Stimulated activated naive CD4-positive, alpha-beta T cell treated with Interleukin-2 at 50 U/mL for 16 hours (primary cell): ENCODE measurements at places on chromosomes 7 and 10.

GRCh38 chr7:151460474-151460855 lies 20.5 kb upstream of the CRYGN start:
- no peak for DNase-seq

DNA sequence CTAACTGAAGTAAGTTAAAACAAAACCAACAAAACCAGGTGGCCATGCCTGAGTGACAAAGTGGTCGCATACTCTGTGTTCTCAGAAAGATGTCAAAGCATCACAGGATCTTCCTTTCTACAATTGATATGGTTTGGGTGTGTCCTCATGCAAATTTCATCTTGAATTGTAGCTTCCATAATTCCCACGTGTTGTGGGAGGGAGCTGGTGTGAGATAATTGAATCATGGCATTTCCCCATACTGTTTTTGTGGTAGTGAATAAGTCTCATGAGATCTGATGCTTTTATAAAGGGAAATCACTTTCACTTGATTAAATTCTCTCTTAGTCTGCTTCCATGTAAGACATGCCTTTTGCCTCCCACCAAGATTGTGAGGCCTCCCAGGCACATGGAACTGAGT lies 465.7 kb downstream of the PCDH15 start:
- no peak for DNase-seq

DNA sequence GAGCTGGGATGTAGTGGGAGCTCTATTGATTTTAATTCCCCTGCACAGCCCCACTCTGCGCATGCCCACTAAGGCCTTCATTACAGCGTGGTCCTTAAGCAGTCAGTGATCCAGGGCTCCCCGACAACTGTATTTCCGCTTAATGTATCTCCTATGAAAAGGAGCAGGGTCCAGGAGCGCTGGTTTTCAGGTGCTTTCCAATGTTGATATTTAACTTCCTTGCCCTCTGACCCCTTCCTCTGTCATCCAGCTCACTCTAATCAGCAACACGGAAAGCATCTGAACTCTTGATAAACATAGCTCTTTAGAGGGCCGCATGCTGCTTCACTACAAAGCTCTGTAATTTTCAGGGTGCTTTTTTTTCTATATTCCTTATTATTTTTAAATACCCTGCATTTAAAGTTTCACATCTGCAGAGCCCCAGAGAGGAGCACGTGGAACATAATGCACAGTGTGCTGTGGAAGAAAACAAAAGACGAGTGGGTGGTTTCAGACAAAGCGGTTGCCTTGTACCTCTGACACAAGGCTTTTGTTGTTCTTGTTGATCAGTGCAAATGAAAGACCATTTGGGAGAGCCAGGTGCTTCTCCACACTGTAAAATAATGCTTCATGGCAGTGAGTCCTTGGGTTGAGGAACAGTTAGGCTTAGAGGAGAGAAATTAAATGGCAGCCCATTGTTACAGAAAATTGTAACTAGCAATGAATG lies 465.9 kb upstream of the CELF2 start:
- no peak for DNase-seq

- no peak for DNase-seq
Observed at GRCh38 chr10:113183573-113183972, 233.5 kb downstream of the TCF7L2 start.

- DNase-seq, result no peak
Observed at GRCh38 chr10:88064608-88065382, 201.4 kb downstream of the PTEN start.

DNA sequence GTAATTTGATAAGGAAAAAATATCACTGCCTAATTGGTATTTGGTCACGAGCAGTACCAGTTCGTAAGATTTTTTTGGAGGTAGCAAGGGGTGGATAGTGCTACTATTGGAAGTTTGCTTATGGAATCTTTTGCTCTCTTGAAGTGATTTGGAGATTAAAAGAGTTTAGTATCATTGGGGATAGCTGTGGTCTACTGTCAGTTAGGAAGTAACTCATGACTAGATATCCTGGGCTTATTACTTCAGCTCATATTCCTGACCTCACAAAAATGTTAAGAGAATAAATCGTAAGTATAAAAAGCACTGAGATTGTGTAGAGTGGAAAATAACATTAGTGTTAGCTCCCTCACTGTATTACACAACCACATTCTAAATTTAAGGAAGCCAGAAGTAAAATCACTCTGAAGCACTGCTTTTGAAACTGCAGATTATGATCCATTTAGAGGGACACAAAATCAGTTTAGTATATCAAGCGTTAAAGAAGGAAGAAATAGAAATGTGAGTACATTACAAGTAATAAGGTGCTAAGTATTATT lies 22.6 kb downstream of the SGPL1 start:
- no peak for DNase-seq

- DNase-seq, result no peak
Observed at GRCh38 chr7:158277219-158278141, 310.1 kb downstream of the PTPRN2 start.

- peak; percentile 61 for DNase-seq
Observed at GRCh38 chr10:8060010-8060703, 5.7 kb downstream of the GATA3 start.

- no peak for DNase-seq
Observed at GRCh38 chr10:49297818-49298670, 926 bp upstream of the C10orf71 start.

GRCh38 chr7:94276027-94276426 lies 118.7 kb upstream of the COL1A2 start:
- no peak for DNase-seq

DNA sequence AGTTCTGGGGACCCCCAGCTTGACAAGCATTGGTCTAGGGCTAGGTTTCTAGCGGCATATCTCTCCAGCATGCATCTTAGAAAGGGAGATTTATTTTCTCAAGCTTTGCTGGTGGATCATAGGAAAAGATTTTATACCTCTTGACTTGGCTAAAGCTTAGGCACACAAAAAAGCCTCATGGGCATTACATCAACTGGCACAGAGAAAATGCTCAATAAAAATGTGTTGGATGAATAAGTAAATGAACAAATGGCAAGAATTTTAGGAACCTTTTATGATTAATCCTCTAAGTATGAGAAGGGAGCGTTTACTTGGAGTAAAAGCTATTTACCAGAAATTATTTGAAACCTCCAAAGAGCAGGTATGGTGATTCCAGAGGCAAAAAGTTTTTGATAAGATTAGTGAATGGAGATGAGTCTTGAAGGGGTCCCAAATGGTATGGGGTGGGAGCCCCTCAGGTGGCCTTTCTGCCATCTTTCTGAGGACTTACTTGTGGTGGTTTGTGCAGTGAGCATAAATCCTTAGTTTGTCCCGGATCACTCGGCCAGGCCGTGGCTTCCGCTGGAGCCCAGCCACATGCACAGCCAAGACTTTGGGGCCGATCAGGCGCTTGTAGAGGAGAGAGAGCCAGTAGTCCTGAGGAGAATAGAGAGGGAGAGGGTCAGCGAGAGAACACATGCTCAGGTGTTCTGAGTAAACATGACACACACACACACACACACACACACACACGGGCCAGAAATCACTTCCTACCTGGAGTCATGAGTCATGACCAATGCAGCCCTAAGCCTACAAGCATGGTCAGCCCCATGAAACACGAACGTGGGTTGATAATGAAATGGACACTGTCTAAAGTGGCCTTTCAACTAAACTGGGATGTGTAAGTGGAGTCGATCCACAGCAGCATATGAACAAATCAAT lies 43.1 kb upstream of the HPS1 start:
- DNase-seq, result no peak

- no peak for DNase-seq
Observed at GRCh38 chr7:118572604-118573003, 348.1 kb downstream of the ANKRD7 start.

DNA sequence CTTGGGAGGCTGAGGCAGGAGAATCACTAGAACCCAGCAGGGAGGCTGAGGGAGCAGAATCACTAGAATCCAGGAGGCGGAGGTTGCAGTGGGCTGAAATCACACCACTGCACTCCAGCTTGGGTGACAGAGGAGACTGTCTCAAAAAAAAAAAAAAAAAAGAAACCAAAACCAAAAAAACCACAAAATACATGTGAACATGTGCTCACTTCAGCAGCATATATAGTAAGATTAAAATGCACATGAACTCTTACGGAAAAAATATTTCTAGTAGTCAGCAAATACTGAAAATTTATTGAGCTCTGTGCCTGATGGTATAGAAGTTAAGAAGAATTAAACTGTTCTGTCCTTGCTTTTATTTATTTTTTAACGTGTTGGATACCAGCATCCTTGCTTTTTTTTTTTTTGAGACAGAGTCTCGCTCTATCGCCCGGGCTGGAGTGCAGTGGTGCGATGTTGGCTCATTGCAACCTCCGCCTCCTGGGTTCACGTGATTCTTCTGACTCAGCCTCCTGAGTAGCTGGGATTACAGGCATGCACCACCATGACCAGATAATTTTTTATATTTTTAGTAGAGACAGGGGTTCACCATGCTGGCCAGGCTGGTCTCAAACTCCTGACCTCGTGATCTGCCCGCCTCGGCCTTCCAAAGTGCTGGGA lies 9.6 kb upstream of the ZNF487 start:
- peak; percentile 32 for DNase-seq

GRCh38 chr10:78307576-78307975 lies 273.9 kb downstream of the RPS24 start:
- DNase-seq, result no peak

GRCh38 chr10:102628451-102628911 lies 15.8 kb upstream of the TRIM8 start:
- DNase-seq, result no peak

GRCh38 chr7:97006816-97007582 lies 1.6 kb downstream of the DLX6 start:
- no peak for DNase-seq
